ENCODE measurements at places on chromosomes 12 and 14. TPM values are rescaled to one million over a fixed set of nuclear protein-coding genes. Genes with fewer than 3 reads are reported as not detected.

Gene FGD6
- 0.50 TPM for total RNA-seq

DNA sequence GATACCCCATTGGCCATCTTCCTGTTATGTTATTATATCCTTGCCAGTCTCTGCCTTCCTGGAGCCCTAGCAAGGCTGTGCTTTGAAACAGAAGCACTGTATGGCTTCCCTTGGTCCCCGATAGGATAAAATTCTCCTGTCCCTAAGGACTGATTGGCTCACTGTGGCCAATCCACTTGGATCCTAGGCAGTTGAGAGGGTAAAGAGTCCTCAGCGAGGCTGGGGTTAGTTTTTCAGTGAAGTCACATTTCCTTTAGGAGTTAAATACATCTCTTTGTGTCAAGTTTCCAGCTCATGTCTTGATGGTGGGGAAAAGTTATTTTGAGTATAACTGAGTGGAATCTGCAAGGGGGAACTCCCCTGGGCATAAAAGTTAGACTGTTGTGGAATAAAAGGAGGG, 7.3 kb downstream of the AACS start:
- H3K27me3 ChIP-seq = no peaks in the 10 kb centered on the region
- peaks cover 2% of the 10 kb centered on the region for H3K4me1 ChIP-seq
- H3K27ac ChIP-seq = no peak overlapping the region
- H3K4me3 ChIP-seq = no peak overlapping the region
- DNase-seq = no peak
- peaks cover 18% of the 10 kb centered on the region for H3K36me3 ChIP-seq

Gene OTX2
- not detected for total RNA-seq

DNA sequence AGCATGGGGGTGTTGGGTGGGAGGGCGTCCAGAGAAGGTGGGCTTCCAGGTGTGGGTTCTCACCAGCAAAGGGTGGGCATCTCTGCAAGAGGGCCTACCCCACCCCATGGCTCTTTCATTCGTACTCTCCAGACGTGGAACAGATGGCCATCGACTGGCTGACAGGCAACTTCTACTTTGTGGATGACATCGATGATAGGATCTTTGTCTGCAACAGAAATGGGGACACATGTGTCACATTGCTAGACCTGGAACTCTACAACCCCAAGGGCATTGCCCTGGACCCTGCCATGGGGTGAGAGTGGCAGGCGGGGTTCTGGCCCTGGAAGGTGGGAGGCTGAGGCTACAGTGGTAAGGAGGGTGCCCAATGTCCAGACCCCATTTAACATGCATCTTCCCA, 6.7 kb upstream of the LRP1-AS start:
- no peak overlapping the region for H3K27ac ChIP-seq
- no peak for DNase-seq
- no peak overlapping the region for H3K4me3 ChIP-seq
- H3K27me3 ChIP-seq = peaks cover 3% of the 10 kb centered on the region
- H3K4me1 ChIP-seq = peaks cover 17% of the 10 kb centered on the region

Gene PCBP2
- total RNA-seq = 836 TPM

Gene A2ML1
- total RNA-seq = not detected

- DNase-seq = no peak
- no peak overlapping the region for H3K27ac ChIP-seq
- no peaks in the 10 kb centered on the region for H3K27me3 ChIP-seq
- H3K36me3 ChIP-seq = no peaks in the 10 kb centered on the region
These were observed 128.1 kb upstream of the HMGA2 start for GRCh38 chr12:65696227-65696626.

DNA sequence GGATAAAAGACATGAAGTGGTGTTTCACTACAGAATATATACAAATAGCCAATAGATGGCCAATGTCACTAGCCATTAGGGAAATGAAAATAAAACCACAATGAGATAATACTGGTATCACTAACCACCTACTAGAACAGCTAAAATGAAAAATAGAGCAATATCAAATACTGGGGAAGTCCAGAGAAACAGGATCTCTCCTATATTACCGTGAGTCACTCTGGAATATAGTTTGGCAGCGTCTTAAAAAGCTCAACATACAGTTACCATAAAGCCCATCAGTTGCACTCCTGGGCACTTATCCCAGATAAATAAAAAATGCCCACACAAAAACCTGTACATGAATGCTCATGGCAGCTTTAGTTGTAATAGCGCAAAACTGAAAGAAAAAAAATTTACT, 101.7 kb downstream of the TMTC1 start:
- no peak for DNase-seq
- no peaks in the 10 kb centered on the region for H3K4me1 ChIP-seq
- H3K27me3 ChIP-seq = no peaks in the 10 kb centered on the region
- H3K4me3 ChIP-seq = no peak overlapping the region

- H3K27ac ChIP-seq = no peak overlapping the region
- H3K4me3 ChIP-seq = no peak overlapping the region
- no peaks in the 10 kb centered on the region for H3K27me3 ChIP-seq
- H3K36me3 ChIP-seq = no peaks in the 10 kb centered on the region
- DNase-seq = no peak
These were observed 44.3 kb downstream of the TMTC1 start for GRCh38 chr12:29739279-29739991.

DNA sequence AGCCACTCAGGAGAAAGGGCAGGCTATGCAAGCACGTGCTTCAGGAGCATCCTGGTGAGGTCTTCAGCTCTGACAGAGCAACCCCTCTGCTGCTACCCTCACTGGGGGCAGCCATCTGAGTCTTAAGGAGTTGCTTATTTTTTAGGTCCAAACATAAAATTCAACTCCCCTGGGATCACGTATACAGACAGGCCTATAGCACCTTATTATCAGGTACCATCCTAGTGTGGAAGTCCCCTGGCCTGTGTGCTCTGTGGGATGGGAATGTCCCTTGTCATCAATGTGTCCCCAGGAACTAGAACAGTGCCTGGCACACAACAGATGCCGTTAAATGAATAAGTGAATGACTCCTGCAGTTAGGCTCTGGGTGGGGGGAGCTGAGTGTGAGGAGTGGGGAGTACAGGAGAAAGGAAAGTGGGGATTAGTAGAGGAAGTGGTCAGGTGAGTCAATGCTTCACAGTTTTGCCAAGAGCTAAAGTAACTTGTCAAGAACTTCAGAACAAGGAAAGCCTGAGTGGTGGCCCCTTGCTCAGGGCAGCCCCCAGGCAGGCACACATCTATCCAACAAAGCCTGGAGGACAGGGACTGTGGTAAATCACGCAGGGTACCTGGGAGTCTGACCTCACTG, 33.5 kb downstream of the DAD1 start:
- peak; percentile 71 for DNase-seq
- no peaks in the 10 kb centered on the region for H3K27me3 ChIP-seq
- H3K4me1 ChIP-seq = peaks cover 90% of the 10 kb centered on the region
- peak overlapping the region; percentile 76 for H3K4me3 ChIP-seq

DNA sequence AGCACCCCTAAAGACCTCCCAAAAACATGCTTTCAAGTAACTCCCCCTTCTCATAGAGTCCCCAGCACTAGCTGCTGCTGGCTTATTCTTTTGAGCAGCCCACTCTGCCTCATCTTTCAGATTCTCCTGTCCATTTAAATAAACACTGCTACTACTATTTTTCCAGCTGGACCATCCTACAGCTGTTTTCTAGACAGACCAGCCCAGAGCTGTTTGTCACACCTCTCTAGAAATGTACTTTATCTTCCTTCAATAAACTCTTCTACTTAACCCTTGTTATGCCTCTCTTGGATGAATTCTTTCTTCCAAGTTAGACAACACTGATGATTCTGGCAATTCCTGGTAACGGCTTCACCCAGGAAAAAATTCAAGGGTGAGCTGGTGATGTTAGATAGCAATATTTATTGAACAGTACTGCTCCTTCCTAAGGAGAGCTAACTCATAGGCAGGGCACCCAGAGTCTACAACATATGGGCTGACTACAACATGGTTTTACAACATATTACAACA, 995.7 kb downstream of the LRFN5 start:
- no peak for DNase-seq
- H3K4me3 ChIP-seq = no peak overlapping the region
- H3K36me3 ChIP-seq = no peaks in the 10 kb centered on the region
- no peaks in the 10 kb centered on the region for H3K27me3 ChIP-seq
- H3K27ac ChIP-seq = no peak overlapping the region
- no peaks in the 10 kb centered on the region for H3K4me1 ChIP-seq

DNA sequence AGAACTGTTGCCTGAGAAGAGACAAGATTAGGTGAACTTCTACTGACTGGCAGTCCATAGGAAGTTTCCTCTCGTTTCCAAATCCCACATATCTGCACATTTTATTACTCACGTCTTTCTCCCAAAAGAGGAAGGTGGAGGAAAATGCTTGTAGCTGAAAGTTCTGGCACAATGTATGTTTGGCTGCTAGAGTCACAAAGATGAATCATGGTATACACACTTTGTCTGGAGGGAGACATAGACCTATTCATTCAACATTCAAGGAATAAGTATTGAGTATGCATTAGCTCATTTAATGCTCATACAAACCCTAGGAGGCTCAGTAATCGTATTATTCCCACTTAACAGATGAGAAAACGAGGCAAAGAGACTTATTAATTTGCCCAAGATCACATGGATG, 291.8 kb downstream of the FOXN3 start:
- peaks cover 8% of the 10 kb centered on the region for H3K27me3 ChIP-seq
- H3K36me3 ChIP-seq = no peaks in the 10 kb centered on the region
- H3K4me3 ChIP-seq = no peak overlapping the region
- no peak overlapping the region for H3K27ac ChIP-seq
- no peaks in the 10 kb centered on the region for H3K4me1 ChIP-seq
- DNase-seq = no peak

DNA sequence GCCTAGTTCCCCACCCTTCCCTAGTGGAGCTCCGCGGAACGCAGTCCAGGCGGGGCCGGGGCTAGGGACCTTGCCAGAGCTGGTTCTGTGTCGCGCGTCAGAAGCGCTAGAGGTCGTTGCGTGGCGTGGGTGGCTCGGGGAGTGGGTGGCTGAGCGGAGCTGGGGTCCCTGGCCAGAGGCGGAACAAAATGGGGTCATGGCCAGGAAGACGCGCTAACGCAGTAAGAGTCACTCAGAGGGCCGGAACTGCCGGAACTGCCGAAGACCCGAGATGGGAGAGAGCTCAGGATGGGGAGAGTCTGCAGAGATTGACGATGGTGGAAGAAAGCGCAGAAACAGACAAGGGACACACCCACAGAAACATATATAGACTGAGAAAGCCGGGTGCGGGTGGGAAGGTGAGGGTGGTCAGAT, 4.8 kb downstream of the DGKA start:
- peak overlapping the region; percentile 95 for H3K4me3 ChIP-seq
- peaks cover 98% of the 10 kb centered on the region for H3K36me3 ChIP-seq
- DNase-seq = no peak
- H3K4me1 ChIP-seq = peaks cover 76% of the 10 kb centered on the region
- no peaks in the 10 kb centered on the region for H3K27me3 ChIP-seq
- peak overlapping the region; percentile 90 for H3K27ac ChIP-seq

- H3K27me3 ChIP-seq = no peaks in the 10 kb centered on the region
- H3K4me1 ChIP-seq = no peaks in the 10 kb centered on the region
- H3K4me3 ChIP-seq = no peak overlapping the region
- no peaks in the 10 kb centered on the region for H3K36me3 ChIP-seq
- no peak for DNase-seq
These were observed 89.3 kb downstream of the KCNC2 start for GRCh38 chr12:75120311-75120711.

DNA sequence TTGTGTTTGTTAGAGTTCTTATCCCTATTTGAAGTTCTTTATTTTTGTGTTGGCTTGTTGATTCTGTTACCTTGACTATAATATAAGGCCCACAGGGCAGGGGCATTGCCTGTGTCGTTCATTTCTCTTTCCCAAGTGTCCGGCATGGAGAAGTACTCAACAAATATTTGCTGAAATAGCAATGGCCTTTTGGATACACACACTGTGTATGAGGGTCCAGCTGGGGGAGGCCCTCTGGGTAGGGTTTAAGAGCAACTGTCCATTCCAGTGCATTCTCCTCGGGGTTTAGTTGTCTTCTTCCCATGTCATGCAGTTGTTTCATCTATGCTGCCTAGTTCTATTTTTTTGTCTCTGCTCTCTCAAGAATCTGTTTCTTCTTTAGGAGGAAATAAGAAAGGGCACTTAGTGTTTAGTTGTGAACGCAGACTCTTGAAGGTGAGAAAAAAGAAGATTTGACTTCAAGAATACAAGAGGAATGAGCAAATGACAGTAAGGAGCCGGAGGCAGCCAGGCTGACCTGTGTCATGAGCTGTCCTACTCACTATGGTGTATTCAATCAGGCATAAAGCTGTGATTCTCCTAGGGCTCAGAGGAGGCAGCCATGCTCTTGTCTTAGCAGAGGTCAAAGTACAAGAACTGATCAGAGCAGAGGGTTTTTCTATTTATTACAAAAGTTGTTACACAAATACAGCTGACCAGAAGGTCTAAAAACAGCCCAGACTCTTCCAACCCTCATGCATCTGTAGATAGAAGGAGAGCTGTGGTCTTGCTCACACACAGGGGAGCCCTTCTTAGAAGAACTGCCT, 10.2 kb downstream of the ERG28 start:
- peaks cover 36% of the 10 kb centered on the region for H3K36me3 ChIP-seq
- H3K4me1 ChIP-seq = peaks cover 4% of the 10 kb centered on the region
- H3K27me3 ChIP-seq = no peaks in the 10 kb centered on the region
- no peak overlapping the region for H3K4me3 ChIP-seq
- DNase-seq = no peak

DNA sequence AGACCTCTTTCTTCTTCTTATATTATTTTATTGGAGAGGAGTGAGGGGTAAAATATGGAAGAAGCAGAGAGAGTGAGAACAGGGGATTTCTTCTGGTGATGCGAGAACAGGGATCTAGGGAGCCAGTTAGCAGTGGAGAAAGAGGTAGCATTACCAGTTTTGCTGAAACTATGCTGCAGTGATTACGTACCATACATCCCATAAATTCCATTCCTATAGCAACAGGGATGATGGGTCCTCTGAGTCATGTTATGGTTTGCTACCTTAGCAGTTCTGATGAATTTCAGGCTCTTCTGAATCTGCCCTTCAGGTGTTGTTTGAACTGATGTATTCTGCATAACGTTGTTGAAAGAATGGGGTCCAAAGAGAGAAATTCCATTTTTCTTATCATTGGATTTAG, 625.4 kb upstream of the LRFN5 start:
- DNase-seq = no peak
- H3K36me3 ChIP-seq = no peaks in the 10 kb centered on the region
- no peaks in the 10 kb centered on the region for H3K4me1 ChIP-seq
- no peak overlapping the region for H3K27ac ChIP-seq
- no peaks in the 10 kb centered on the region for H3K27me3 ChIP-seq

Gene HOXC9
- not detected for total RNA-seq

Gene PLBD1
- total RNA-seq = not detected

- H3K4me1 ChIP-seq = no peaks in the 10 kb centered on the region
- H3K36me3 ChIP-seq = peaks cover 16% of the 10 kb centered on the region
- no peak overlapping the region for H3K4me3 ChIP-seq
These were observed 5.5 kb upstream of the CELA1 start for GRCh38 chr12:51351913-51352532.

- no peaks in the 10 kb centered on the region for H3K36me3 ChIP-seq
- no peaks in the 10 kb centered on the region for H3K27me3 ChIP-seq
- DNase-seq = no peak
- no peak overlapping the region for H3K27ac ChIP-seq
- no peak overlapping the region for H3K4me3 ChIP-seq
- H3K4me1 ChIP-seq = peaks cover 5% of the 10 kb centered on the region
These were observed 85.5 kb upstream of the FZD10 start for GRCh38 chr12:130076752-130077151.

GRCh38 chr14:45252366-45253069, 484 bp downstream of the MIS18BP1 start:
- H3K27me3 ChIP-seq = peaks cover 2% of the 10 kb centered on the region
- DNase-seq = peak; percentile 43
- peak overlapping the region; percentile 84 for H3K4me3 ChIP-seq
- peaks cover 12% of the 10 kb centered on the region for H3K36me3 ChIP-seq
- peak overlapping the region; percentile 98 for H3K27ac ChIP-seq
- H3K4me1 ChIP-seq = peaks cover 26% of the 10 kb centered on the region

- H3K27me3 ChIP-seq = peaks cover 10% of the 10 kb centered on the region
- H3K27ac ChIP-seq = no peak overlapping the region
- H3K36me3 ChIP-seq = no peaks in the 10 kb centered on the region
- peaks cover 6% of the 10 kb centered on the region for H3K4me1 ChIP-seq
These were observed 7.0 kb upstream of the METTL17 start for GRCh38 chr14:20982646-20983369.

All from activated CD8-positive, alpha-beta T cell treated with anti-CD3 and anti-CD28 coated beads, Interleukin-2, amount 10 ng/mL, durations not matched to agents 7 days and 5 days (primary cell).